ENCODE measurements at places on chromosomes 2 and 18. TPM values are rescaled to one million over a fixed set of nuclear protein-coding genes. Genes with fewer than 3 reads are reported as not detected.

GRCh38 chr2:36455788-36456187 lies 100.2 kb downstream of the CRIM1 start:
- DNase-seq: no peak
- peak overlapping the region; percentile 49 for H3K27ac ChIP-seq
- no peak overlapping the region for H3K4me3 ChIP-seq
- H3K27me3 ChIP-seq: no peaks in the 10 kb centered on the region

ALS2 gene
- total RNA-seq: 31.8 TPM

DNA sequence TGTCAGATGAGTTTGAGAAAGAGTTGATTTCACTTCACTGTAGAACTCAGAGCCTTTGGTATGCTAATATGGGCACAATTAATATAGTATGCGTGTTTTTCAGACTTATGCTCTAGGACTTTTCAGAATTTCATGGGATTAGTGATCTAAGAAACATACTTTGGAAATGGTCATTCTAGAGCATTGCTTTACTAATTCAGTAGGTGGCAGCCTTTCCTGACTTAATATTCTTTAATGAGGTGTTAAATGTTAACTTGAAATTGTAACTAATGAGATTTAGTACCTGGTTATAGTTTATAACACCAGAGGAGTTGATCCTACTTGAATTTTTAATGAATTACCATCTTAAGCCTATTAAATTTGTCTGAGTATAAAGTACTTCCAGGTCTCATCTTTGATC lies 28.4 kb downstream of the ACTR2 start:
- no peak overlapping the region for H3K27ac ChIP-seq
- H3K4me1 ChIP-seq: no peaks in the 10 kb centered on the region
- H3K4me3 ChIP-seq: no peak overlapping the region
- H3K36me3 ChIP-seq: peaks cover 7% of the 10 kb centered on the region
- no peak for DNase-seq
- H3K27me3 ChIP-seq: no peaks in the 10 kb centered on the region

DNA sequence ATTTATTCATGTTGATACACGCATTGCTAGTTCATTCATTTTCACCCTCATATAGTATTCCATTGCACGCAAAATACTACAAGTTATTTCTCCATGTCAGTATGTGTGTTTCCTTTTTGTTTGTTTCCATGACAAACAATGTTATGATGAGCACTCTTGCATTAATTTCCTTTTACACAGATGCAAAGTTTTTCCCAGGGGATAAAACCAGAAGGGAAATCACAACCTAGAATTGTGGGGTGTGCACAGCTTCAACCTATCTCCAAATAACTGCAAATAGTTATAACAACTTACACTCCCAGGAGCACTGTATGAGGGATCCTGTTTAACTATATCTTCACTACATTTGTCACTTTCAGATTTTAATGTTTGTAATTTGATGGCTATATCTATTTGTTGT lies 87.1 kb downstream of the ANKRD44 start:
- DNase-seq: no peak
- no peaks in the 10 kb centered on the region for H3K4me1 ChIP-seq
- H3K27me3 ChIP-seq: no peaks in the 10 kb centered on the region
- H3K36me3 ChIP-seq: no peaks in the 10 kb centered on the region
- no peak overlapping the region for H3K4me3 ChIP-seq

DNA sequence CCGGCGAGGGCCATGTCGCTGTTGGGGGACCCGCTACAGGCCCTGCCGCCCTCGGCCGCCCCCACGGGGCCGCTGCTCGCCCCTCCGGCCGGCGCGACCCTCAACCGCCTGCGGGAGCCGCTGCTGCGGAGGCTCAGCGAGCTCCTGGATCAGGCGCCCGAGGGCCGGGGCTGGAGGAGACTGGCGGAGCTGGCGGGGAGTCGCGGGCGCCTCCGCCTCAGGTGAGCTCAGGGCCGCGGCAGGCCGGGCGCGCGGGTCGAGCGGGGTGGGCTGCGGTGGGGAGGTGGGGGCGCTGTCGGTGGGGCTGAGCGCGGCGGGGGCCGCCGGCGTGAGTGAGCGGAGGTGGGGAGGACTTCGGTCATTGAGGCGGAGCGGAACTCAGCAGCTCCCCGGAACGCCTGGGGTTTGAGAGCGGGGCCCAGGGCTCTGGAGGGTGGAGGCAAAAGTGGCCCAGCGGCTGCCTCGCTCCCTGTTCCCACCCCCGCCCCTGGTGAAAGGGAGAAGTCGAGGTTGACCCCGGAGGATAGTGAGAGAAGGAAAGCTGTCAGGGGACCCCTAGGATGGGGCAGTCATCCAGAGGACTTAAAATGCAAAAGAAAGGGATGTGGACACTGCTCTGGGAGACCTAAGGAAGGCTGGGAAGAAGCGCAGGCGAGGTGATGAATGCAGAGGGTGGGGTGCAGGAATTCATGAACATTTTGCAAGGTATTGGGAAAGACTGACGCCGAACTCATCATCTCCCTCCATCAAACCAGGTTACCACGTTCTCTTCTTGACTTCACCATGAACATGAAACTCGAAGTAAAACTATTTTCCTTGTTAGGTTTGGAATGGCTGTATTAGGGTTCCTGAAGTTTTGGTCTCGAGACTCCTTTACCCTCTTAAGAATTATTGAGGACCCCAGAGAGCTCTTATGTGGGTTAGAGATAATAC lies 633 bp downstream of the MALT1 start:
- H3K4me3 ChIP-seq: peak overlapping the region; percentile 90
- peaks cover 21% of the 10 kb centered on the region for H3K4me1 ChIP-seq
- no peaks in the 10 kb centered on the region for H3K36me3 ChIP-seq
- H3K27me3 ChIP-seq: no peaks in the 10 kb centered on the region
- no peak for DNase-seq
- peak overlapping the region; percentile 92 for H3K27ac ChIP-seq

PRR30 gene
- not detected for total RNA-seq

Measured in right atrium auricular region (tissue), 2 donors.